ENCODE measurements at places on chromosomes 5 and 9.

DNA sequence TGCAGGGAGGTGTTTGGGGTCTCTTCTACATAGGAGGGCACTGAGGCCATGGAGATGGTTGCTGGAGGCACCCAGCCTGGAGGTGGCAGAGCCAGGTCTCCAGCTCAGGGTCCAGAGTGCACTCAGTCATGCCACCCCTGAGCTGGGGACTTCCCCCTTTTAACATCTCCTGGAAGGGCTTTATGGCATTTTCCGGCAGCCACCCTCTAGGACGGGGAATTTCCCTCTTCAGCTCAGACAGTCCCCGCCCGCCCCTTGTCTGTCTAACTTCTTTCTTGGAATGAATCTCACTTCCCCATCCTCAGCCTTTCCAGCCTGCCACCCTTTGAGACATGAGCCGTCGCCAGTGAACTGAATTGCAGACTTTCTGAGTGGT, 49.9 kb downstream of the COL15A1 start:
- peak; percentile 37 for DNase-seq

DNA sequence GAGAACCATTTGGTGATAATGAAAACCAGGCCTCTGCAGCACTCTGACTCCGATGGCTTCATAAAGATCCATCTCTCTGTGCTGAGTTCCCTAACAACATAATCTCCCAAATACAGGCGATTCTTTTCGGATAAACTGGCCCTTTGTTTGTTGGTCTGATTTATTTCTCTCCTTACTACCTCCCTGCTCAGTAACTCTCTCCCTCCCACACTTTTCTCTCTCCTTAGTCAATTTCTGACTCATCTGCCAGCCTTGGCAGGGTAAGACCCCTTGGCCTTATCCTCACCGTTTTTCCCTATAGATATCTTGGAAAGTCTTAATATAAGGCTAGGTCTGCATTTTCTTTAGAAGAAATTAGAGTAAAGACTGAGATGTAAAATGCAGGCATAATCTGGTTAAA, 128.7 kb downstream of the BRINP1 start:
- DNase-seq, result no peak

DNA sequence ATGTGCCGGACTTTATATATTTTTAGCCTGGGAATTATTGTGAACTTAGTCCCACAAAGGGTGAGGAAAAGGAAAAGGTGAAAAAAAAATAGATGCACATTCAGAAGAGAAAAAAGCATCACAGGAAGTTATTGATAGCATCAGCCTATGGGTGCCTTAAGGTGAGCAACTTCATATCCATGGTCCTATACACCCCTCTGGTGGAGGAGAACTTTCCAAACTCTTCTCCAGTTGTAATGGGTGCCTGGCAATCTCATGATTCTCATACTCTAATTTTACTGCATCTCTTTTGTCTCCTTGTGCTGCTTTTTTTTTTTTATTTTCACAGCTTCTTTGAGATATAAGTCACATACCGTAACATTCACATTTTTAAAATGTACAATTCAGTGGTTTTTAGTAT, 107.4 kb downstream of the JAKMIP2 start:
- no peak for DNase-seq

DNA sequence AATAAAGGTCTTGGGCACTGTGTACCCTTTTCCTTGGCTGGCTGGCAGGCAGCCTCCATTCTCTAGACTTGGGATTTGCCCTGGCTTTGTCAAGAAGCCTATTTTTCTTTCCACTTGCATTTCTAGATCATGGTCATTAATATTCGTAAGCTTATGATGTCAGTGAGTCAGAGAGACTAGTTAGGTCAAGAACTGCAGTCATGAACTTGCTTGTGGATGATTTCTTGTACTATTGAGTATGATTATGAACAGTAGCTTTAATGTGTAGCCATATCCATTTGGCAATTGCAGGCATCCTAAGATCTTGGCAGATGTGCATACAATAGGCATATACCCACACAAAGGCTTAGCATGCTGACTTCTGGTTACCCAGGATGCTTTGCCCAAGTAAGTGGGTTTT, 186.8 kb upstream of the CLINT1 start:
- no peak for DNase-seq

DNA sequence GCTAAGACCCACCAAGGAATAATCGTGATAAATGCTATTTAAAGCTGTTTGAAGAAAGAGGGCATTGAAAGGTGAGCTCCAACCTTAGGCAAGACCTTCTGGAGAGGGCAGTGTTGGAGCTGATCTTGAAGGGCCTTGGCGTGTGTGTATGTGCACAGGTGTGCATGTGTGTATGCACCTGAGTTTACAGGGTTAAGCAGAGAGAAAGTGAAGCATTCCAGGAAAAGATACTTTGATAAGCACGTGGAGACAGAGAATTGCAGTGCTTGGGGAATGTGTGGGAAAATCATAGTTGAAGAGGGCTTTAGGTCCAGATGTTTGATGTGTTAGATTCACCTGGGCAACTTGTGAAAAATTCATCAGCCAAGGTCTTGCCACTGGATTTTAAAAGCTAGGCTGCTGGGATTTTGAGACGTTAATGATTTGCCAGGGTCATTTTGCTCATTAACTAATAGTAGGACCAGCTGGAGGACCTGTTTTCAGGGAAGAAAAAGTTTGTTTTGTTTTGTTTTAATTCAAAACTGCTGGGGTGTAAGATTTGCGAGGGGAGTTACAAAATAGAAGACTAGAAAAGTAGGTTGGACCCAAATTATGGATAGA, 78.3 kb upstream of the ANKRD55 start:
- DNase-seq, result no peak

DNA sequence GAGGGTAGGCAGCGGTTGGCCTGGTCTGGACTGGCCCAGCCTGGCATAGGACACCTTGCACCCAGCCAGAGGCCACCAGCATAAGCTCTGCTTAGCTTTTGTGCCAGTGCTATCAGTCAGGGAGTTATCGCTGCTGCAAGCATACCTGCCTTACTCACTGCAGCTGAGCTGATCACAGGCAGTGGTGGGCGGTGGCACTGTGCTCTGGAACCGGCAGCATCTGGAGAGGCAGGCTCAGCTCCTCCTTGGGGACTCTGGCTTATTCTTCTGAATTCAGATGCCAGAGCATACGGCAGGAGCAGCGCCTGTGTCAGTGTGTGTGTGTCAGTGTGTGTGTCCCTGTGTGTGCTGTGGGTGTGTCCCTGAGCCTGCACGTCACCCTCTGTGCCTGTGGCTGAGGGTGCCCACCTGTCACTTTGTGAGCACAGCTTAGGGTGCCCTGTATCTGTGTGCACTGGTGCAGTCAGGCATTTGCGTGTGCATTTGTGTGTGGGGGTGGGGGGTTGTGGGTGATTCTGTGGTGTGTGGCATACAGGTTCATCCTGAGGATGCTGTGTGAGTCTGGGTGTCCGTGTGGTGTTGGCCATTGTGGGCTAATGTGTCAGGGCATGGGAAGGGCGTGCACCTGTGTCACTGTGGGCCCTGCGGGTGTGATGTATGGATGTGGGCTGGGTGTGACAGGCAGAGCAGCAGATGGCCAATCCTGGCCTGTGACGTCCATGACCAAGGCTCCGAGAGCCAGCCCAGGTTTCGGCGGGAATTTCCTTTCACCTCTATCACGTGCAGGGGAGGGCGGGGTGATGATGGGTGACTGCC, 23.5 kb downstream of the LMX1B start:
- no peak for DNase-seq

DNA sequence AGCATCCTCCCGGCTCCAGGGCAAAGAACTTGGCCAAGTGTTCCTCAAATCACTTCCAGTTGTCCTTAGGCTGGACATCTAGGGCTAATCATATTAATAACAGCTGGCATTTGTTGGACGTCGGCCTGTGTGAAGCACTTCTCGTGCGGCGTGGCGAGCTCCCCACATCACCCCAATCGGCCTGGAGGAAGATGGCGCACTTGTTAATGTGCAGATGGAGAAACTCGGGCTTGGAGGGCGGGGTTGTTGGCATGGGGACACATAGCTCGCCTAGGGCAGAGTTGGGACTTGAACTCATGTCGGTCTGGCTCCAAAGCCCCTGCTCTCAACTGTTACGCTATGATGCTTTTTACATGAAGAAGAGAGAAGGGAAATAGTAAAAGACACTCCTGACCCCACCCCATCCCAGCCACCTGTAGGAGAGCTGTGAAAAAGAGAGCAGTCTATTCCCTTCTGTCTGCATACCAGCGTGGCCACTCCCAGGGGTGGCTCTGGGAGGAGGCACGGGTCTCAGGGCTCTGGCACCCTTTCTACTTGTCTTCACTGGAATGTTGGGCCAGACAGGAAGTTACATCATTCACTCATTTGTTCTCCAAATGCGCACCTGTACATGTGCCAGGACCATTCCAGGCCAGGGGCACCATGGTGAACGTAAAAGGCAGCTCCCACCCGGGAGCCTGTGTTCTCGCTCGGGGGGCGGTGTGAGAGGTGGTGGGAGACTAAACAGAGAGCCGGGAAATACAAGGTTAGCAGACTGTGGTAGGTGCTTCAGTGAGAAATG, 12.8 kb upstream of the NUP214 start:
- DNase-seq, result no peak

DNA sequence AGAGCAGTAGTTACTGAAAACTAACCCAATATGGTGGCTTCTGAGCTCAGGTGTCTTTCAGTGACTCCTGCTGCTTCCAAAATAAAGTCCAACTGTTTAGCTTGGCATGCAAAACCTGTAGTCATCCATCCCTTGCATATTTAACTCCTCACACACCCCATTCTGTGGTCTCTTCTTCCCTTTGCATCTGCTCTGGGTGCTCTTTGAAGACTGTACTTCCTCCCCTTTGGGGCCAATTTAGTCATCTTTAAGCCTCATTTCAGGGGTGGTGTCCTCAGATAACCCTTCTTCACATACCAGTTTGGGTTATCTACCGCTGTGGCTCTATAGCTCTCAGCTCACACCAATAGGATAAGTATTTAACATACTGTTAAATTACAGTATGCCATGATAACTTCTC, 209.9 kb upstream of the DMRT1 start:
- DNase-seq, result peak; percentile 26

- no peak for DNase-seq
These were observed 27.5 kb upstream of the SYK start for GRCh38 chr9:90774071-90774470.

DNA sequence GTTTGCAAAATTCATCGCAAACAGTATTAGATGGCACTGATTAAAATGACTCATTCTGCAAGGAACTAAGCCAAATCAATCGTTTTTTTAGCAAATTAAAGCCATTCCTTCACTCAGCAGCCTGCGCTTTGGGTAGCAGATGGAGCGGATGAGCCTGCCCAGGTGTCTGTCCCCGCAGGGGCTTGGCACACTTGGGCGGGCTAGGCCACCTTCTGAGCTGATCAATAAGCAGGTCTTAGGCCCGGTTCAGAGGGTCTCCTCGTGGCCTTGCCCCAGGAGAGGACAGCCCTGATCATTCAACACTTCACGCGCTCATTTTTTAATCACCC, 78.0 kb upstream of the FCN1 start:
- DNase-seq, result no peak

DNA sequence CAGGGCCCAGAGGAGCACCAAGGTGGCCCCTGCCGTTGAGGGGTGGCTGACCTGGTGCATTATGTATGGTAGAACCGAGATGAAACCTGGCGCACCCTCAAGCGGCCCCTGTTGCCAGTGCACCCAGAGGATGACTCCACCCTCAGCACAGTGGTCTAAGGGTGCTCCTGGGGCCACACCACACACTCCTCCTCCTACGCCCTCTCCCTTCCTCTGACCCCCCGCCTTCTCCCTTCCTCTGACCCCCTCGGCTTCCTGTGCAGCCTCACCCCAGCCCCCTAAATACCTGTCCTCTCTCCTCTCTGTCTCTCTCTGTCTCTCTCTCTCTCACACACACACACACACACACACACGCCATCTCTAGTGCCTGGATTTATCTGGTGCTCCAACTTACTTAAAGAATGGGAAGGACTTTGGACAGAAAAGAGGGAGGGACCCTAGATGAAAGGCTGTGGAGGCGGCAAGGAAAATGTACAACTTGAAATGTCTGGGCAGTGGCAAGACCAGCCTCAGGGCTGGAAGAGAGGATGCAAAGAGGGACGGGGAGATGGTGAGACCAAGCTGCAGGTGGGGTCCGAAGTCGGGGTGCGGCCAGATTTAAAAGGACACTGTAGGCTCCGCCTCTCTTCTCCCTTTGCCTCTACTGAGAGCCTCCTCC, 18.2 kb upstream of the SLC30A5 start:
- no peak for DNase-seq

DNA sequence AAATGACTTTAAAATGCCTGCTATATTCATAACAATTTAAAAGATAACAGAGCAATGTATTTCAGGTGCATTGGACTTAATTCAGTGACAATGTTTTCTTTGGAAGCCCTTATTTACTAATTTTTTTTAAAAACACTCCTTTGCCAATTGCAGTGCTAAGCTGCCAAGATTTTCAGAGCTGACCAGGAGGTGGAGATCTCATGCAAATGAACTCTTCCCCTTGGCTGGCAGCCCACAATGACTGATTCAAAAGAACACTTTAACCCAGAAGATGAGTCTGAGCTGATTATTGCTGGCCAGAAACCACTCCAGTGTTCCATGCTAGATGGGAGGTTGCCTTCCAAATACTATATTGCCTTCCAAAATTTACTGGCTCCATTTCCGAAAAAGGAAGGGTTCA, 128.3 kb upstream of the CCNH start:
- peak; percentile 20 for DNase-seq

DNA sequence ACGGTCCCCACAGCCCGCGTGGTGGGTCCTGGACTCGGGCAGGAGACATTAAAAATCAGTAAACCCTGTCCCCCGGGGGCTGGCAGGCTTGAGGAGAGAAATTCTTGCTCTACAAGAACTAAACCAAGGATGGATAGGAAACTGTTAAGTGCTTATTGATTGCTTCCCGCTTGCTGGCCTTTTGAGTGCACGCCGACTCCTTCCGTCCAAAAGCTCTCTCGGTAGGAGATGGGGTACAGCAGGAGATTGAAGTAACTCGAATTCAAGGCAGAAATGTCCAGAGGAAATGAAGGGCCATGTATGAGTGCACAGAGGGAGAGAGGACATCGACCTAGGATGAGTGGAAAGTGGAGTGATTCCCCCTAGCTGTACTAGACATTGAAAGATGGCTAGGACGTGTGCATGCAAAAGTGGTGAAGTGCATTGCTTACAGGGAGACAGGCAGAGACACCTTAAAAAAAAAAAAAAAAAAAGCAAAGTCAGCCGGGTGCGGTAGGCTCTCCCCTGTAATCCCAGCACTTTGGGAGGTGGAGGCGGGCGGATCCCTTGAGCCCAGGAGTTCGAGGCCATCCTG, 923 bp downstream of the RECK start:
- DNase-seq, result peak; percentile 26

DNA sequence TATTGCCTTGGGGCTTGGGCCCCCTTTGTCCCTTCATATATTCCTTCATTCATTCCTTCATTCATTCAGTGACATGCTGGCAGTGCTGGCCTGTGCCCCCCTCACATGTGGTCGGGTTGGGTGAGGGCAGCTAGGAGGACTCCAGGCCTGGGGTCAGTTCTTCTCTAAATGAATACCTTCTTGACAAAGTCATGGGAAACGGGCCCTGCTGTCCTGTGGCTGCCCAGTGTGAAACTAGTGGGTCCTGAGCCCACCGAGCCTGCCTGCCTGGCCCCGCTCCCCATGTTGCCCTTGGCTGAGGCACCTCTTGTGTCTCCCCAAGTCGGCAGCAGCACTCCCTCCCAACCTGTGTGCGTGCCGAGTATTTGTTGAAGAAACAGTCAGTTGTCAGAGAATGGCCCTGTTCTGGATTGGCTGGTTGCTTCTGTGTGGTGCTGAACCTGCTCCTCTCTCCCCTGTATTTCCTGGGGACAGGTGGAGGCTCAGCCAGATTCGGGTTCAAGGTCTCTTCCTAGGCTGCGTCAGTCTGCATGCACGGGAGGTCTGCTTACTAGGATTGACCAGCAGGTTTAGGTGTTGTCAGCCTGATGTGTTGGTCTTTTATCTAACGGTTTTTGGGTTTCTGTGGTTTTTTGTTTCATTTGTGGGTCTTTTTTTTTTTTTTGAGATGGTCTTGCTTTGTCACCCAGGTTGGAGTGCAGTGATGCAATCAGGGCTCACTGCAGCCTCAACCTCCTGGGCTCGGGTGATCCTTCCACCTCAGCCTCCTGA, 3.0 kb upstream of the CEL start:
- no peak for DNase-seq
